HS-27A (cell line): ENCODE measurements at places on chromosomes 5 and 9.

GRCh38 chr5:129903466-129904101 lies 681 bp upstream of the CHSY3 start:
- DNase-seq: no peak

DNA sequence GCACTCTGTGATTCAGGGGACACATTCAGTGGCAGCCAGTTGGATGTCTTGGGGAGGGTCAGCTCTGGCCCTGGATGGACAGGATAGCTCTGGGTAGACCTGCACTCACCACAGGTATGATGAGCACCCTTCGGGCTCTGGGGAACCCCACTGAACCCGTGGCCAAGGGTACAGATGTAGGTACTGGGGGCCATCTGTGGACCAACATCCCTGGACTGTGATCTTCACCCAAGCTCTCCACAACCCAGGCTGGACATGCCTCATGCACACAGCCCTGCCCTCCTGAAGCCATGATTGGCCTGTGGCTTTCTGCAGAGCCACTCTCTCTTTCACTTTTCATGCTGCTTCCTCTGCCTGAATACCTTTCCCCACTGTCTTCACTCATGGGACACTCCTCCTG lies 15.6 kb upstream of the ACSL6 start:
- no peak for DNase-seq

- no peak for DNase-seq
Observed at GRCh38 chr9:116504081-116504480, 183.0 kb upstream of the TRIM32 start.

DNA sequence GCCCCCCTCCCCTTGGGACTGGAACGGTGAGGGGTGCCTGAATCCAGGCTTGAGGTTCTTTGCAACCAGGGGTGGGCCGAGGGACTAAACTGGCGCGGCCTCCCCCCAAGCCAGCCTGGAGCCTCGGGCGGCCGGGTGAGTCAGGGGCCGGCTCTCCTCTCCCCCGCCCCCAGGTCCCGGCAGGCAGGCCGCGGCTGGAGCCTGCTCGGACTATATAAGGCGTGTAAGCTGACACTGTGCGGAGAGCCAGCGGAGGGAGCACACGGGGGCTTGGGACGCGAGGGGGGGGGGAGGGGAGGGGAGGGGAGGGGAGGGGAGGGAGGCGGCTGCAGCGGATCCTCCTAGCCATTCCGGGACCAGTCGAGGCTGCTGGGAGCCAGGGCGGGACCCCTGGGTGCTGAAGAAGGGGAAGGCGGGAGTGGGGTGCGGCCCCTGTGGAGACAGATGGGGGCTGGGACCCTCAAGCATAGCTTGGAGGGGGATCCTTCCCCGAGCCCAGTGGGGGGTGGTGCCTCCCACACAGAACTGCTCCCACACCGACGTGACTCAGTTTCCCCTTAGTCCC lies 595 bp downstream of the PDLIM7 start:
- no peak for DNase-seq

DNA sequence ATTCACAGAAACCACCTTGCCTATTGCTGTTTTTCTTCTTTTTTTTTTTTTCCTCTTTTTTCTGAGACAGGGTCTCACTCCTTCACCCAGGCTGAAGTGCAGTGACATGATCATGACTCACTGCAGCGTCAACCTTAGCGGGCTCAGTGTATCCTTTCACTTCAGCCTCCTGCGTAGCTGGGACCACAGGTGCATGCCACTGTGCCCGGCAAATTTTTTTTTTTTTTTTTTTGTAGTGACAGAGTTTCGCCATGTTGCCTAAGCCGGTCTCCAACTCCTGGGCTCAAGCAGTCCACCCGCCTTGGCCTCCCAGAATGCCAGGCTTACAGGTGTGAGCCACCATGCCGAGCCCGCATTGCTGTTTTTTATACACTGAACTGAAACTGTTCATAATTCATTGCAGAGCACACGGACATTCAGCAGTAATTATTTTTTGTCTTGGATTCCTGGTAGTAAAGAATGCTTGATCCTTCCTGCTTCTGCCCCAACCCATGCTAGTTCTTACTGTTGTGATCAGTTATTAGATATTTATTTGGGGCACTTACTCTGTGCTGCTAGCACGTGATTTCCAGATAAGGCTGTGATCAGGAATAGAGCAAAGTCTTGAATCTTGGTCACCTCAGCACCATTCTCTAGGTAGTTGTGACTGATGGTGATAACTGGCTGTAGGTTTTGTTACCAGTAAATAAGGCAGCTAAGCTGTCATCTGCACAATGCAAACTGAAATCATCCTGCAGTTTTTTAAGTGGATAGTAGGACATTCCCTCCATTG lies 14.0 kb downstream of the MAP3K1 start:
- no peak for DNase-seq

DNA sequence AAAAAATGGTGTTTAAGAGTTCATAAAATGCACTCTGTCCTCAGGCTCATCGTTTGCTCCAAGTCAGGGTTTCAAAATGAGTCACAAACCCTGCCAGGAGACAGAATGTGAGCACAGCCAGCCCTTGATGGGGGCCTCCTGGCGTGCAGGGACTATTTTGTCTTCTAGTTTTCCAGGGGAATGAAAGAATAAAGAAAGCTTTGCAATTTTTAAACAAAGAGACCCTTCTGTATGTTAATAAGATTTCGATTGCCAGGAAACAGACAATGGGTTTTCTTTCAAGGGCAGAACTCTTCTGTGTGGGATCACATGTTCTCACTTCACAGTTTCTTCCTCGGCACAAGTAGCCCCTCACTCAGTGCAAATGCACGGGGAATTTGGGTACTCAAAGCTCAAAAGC lies 121.4 kb upstream of the C6 start:
- DNase-seq: no peak

GRCh38 chr5:56433039-56433617 lies 200.0 kb upstream of the ANKRD55 start:
- no peak for DNase-seq

- peak; percentile 86 for DNase-seq
Observed at GRCh38 chr5:40679148-40679912, 385 bp upstream of the PTGER4 start.

- peak; percentile 82 for DNase-seq
Observed at GRCh38 chr9:132042324-132042723, 37.3 kb downstream of the MED27 start.

GRCh38 chr5:148248894-148249293 lies 10.6 kb downstream of the MARCOL start:
- DNase-seq: no peak

DNA sequence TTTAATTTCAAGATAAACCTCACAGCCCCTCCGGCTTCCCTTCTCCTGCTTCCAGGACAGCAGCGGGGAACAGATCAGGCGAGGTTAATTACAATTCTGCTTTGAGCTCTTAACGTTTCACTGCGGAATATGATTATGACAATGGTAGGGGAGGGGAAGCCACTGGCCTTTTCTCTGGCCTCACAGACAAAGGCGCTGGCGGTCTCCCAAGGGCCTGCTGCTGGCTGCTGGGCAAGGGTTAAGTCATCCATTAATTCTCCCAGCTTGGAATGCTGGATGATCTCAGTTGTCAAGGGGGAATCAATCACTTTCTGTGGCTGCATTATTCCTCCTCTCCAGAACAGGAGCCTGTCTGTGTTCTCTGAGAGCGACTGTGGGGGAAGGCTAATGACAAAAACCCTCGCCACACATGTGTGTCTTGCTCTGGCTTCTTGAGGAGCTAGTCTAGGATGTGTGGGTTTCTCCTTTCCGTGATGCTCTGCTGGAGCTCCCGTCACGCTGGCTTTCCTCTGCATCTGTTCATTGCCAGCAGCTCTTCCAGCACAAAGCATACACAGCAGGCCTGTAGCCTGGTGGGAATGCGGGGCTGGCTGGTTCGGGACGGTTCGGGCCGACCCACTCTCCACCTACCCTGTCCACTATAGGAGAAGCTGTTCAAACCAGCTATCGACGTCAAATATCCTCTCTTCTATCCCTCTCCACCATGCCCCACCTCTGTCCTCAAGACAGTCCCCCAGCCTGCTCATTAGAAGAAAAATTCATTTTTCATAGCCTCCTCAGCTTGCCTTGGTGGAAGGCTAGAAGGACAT lies 82.8 kb downstream of the DCP2 start:
- no peak for DNase-seq

DNA sequence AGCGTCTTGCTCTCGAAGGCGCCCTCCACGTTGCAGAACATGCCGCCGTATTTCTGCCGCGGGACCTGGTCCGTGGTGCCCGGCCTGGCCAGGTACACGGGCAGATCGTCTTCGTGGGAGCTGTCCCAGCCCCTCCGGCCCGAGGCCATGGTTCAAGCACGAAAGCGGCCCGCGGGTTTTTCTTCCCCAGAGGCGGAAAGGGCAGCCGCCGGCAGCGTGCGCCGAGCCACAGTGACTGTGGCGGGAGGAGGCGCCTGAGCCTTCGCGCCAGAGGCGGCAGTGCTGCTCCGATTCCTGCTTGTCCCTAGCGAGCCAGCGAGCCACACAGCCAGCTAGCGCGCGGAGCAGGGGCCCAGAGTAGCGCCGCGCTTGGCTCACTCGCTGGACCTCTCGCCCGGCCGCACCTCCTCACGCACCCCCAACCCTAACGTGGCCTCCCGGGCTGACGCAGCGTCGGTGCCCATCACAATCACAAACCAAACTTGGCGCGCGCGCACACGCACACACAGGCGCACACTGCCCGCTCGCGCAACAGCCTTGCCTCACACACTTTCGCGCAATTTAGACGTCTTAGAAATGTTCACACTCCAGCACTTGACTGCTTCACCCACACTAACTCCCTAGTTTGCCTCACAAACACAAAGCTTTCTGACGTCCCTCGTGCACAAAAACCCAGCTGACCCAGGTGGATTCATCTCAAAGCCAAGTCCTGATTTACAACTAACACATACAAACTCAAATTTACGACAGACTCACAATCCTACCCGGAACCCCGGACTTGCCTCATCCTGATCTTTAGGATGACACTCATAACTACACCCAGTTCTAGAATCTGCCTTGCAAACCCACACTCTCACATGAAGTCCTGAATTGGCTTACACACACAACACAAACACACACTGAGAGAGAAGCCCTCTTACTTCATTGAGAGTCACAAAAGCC lies at the start of gene DPYSL3:
DPYSL3 (minus strand) TSS at position 359 of the 942 bp plus-strand sequence; CDS start at position 149, 210 bp downstream.
- peak; percentile 52 for DNase-seq

- no peak for DNase-seq
Observed at GRCh38 chr9:81431641-81432040, 257.7 kb downstream of the TLE1 start.

DNA sequence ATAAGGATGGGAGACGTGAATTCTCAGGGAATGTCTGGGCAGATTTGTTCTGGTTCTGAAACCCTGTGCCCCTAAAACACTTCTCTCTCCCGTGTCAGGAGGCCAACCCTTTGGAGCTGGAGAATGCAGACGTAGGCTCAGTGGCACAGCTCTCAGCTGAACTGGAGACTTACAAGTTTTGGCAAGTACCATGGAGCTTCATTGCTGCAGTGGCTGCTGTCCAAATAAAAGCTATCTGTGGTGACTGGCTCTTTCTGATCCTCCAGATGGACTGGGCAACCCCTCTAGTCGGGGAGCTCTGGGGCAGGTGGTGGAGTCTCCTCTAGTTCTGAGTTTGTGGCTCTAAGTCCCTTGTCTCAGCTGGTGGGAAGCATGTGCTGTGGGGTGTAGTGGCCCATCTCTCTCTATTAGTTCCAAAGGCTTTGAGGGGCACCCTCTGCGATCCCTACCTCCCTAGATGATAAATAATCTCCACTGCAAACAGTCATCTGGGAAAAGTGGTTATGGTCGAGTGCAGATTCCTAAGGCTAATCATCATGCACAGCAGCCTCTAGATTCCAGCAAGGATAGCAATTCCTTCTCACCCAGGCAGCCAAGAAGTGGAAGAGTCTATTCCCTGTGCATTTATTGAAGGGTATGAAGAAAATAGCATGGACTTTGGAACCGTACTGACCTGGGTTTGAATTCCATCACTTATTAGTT lies 204.2 kb upstream of the KLF4 start:
- no peak for DNase-seq

DNA sequence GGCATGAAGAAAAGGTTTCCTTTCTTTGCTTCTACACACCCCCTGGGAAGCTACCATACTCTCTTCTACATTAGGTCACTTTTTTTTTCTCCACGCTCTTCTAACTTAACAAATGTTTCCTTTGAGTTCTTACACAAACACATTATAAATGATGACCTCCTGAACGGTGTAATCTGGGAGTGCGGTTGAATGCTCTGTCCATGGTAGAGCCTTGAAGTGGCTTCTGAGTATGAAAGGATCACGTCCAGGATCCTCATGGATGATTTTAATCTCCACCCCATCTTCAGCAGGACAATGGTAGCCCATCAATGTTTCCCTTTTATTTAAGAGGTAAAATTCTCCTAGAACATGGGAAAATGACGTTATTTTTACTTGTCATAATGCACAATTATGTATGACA lies 587.3 kb downstream of the SEMA5A start:
- no peak for DNase-seq

- DNase-seq: no peak
Observed at GRCh38 chr5:95600557-95600956, 19.3 kb upstream of the GPR150 start.

DNA sequence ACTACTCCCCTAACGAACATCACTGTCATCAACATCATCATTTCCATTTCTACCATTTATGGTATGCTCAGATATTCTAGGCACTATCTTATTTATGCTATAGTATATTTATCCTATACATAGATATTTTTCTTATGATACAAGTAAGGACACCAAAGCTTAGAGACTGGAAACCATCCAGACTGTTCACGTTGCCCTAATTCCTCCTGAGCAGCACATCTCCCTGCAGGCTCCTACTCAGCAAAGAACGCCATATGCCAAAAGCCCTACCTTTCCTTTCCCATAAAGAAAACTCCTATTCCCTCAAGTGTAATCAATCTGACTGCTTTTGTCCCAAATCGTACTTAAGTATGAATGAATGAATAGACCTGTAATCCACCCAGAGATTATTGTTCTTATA lies 247.0 kb downstream of the PRELID2 start:
- DNase-seq: no peak

GRCh38 chr5:159849437-159850083 lies 66.7 kb upstream of the ADRA1B start:
- no peak for DNase-seq

GRCh38 chr5:32100230-32100629 lies 73.9 kb downstream of the GOLPH3 start:
- no peak for DNase-seq

DNA sequence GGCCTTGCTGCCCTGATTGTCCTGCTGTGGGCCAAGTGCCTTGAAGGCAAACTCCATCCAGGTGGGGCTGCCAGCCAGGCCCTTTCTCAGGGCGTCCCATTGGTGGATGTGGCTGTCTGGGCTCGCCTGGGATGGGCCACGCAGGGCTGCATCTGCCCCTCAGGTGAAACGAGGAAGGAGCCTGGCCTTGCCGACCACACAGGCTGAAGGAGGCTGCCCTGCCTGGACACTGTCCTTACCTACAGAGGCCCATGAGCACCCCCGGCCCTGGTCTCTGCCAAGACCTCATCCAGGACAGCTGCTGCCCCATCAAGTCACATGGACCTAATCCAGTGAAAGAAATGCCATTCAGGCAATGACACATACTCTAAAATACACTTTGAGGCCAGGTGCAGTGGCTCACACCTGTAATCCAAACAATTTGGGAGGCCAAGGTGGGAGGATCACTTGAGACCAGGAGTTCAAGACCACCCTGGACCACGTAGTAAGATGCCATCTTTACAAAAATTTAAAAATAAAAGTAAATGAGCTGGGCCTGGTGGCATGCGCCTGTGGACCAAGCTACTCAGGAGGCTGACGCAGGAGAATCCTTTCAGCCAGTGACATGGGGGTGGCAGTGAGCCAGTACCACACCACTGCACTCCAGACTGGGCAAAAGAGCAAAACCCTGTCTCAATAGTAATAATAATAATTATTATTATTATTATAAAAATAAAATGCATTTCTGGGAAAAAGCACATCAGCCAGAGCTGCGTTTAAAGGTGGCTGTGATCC lies 33.9 kb downstream of the PNPLA7 start:
- DNase-seq: no peak
